ENCODE measurements at places on chromosomes 2 and 18.
A peak's percentile ranks its signal among the peaks of the same experiment; 100 is the strongest.

GRCh38 chr2:187358531-187358930, 89.5 kb downstream of the CALCRL start:
- DNase-seq: no peak

DNA sequence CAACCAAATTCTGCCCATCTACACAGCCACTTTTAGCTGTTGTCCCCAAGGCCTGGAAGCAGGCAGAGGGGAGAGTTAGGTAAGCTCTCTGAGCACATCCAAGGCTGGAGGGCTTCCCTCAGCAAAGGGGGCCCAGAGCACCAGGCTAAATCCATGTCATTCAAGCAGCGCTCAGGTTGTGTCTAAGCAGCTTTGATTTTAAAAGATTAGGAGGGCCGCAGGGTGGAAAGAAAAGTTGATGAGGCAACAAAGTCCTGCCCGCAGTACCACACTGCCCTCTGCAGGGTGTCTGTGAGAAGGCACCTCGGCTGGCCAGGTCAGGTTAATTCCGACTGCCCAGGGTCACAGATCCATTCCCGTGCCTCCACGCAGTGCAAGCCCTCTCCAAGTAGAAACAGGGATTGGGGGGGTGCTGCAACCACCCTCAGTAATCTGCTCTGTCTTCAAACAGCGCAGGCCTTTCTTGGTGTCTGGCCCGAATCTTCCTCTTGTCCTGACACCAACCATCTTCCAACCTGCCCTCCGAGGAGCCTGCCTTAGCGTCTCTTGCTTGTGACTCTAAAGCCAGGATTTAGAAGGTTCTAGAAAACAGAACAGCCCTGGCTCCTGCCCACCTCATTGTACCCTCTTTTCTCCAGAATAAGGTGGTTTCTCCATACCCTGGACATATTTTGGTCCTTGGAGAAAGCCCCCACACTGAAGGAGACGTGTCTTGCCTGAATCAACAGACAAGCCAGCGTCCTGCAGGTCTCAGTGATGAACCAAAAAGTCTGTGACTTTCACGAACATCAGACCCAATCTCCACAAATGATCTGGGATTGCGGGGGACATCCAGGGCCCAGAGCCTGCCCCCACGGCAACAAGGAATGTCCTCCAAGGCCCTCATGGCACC, 289.2 kb downstream of the TNS1 start:
- DNase-seq: peak; percentile 55

- DNase-seq: no peak
Observed at GRCh38 chr2:15146960-15147359, 414.2 kb downstream of the NBAS start.

GRCh38 chr2:109218087-109218791, 89.2 kb downstream of the SH3RF3 start:
- no peak for DNase-seq

All from endothelial cell of umbilical vein (primary cell).